ENCODE measurements at places on chromosomes 5 and 9. TPM values are rescaled to one million over a fixed set of nuclear protein-coding genes. Genes with fewer than 3 reads are reported as not detected.

DNA sequence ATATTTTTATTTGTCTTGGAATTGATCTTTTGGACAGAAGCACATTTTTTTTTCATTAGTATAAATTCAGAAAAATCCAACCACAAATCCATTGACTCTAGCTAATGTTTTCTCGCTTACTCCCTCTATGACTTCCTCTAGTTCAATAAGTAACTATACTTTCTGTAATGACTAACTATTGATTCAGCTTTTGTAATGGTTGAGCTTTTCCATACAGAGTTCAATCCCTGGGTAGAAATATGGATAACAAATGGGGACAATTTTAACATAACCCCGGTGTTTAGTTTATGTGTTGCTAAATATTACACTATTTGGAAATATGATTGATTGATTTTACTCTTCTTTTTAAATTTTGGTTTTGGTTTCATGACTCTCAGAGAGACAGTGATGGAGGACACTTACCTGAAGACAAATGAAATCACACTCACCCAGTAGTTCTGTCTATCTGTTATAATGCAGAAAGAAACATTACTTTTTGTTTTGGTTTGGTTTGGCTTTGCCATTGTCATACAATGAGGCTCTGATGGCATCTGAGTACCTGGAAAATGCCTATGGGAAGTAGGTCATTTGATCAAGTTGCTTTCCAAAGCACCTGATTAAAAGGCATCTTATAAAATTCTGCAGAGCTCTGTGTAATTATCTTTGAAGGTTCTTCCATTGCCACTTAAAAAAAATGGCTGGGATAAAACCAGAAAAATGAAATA, 309.7 kb upstream of the MPDZ start:
- DNase-seq: no peak

- peak; percentile 47 for DNase-seq
Measured at GRCh38 chr9:100352201-100352726, 478 bp downstream of the TEX10 start.

- peak; percentile 6 for DNase-seq
Measured at GRCh38 chr9:99299211-99300102, 77.4 kb downstream of the SEC61B start.

- DNase-seq: no peak
Measured at GRCh38 chr5:153222936-153223335, 267.5 kb upstream of the GRIA1 start.

GRCh38 chr9:113641100-113641885, 177.8 kb downstream of the RGS3 start:
- DNase-seq: no peak

DNA sequence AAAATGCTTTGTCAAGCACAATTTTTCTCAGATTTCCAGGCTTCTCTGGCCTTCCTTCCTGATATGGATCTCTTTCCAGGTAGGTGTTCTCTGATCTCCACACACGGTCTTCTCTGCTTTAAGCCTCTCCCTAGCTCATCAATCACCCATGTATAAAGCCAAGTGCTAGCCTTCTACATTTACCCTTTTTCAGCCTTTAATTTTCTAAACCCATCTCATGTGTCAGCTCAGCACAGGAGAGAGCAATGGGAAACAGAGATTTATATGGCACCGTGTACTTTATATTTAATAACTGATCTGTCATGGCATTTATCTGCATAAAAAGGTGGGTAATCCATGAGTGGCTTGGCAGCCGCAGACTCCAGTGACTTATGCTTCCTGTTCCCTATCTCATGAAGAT, 495.0 kb downstream of the RASEF start:
- DNase-seq: no peak

DNA sequence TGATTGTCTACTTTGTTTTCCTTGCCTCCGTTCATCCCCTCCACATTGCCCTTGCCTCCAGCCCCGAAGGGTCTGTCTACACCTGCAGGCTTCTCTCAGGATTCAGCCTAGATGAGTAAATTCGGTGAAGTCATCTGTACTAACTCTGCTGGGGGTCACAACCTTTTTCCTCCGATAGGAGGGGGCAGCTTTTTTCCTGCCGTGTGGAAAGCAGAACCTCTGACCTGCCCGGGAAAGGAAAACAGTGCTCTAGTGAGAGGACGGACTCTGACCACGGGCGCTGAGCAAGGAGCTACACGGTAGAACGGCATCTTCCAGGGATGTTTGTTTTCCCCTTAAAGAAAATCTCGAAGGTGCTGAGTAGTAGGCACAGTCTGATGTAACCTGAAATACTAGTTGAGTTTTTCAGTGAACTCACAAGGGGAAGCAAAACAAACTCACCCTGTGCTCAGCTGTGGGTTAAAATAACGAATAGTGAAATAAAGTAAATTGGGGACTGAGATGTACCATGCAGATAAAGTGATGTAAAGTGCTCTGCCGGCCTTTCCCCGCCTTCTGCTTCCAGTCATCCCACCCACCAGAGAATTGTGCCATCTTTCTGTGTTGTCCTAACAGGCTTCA, 281.8 kb downstream of the AOPEP start:
- peak; percentile 73 for DNase-seq

DNA sequence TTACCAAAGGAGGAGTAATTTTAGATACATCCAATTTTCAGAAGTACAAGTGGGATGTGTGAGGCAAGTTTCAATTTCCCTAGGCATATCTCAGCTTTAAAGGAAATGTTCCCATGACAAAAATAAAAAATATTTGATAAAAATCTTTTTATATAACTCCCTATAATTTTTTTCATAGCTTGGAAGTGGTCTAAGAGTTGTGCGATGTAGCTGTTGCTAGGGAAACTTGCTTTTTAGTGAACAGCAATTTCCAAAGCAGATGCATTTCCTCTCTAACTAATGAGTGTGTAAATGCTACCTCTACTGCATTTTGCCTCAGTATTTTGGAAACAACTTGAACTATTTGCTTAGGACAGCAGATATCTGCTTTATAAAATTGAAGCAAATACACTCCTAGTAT, 39.6 kb downstream of the MACIR start:
- no peak for DNase-seq

TAF11L12 gene
- polyA plus RNA-seq: not detected

DNA sequence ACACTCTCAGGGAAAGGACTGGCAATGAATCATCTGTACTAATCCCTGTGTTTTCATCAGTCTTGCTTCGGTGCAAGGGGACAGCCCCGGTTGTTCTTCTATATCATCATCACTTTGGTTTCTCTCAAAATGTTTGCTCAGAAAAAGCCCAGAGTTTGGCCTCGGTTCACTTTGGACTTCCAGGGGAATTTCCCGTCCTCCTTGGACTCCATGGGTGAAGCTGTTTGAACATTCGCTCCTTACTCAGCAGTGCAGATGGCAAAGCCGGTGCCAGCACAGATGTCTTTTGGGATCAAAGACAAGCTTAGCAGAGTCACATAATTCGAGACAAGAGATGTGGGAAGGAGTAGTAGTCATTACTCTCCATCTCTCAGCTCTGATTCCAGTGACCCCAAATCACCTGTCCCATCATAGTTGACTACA, 69.8 kb upstream of the TNFSF8 start:
- no peak for DNase-seq

GRCh38 chr5:28516722-28517121, 1478.3 kb upstream of the CDH9 start:
- DNase-seq: no peak

FOXD4L6 gene
- polyA plus RNA-seq: 0.06 TPM

DNA sequence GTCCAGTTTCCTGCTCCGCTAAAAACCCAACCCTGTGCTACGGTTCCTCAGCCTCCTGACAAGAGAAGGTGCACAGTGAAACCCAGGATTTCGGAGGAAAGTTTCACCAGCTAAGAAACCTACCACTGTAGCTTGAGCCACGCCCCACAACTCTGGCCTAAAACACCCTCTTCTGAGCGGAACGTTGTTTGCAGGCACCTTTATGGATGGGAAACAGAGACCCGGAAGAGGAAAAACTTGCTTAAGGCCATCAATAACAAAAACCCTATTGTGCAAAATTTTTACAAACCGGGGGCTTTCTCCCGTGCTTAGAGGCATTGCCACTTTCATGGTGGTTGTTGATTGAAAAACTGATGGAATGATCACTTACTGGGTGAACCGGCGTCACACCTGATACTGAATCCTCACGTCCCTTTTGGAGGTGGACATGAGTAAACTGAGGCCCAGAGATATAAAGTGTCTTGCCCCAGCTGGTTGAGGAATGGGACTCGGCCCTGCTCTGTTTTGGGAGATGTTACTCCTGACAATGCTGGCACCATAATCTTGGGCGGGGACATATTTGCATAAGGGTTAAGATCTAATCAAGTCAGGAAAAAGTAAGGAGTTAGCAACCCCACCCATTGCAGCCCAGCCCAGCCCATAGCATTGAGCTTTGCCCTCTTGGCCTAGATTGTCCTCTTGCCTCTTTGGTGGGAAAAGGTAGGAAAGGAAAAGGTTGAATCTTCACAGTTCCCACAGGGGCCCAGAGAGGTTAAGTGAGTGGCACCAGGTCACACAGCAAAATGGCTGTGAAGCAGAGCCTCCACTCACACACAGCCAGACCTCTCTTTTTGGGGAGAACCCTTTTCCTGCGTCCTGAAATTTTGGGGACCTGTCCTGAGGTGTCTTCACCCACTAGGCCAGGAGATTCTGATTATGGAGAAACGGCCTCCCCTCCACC, 23.2 kb upstream of the PTGS1 start:
- peak; percentile 48 for DNase-seq

DNA sequence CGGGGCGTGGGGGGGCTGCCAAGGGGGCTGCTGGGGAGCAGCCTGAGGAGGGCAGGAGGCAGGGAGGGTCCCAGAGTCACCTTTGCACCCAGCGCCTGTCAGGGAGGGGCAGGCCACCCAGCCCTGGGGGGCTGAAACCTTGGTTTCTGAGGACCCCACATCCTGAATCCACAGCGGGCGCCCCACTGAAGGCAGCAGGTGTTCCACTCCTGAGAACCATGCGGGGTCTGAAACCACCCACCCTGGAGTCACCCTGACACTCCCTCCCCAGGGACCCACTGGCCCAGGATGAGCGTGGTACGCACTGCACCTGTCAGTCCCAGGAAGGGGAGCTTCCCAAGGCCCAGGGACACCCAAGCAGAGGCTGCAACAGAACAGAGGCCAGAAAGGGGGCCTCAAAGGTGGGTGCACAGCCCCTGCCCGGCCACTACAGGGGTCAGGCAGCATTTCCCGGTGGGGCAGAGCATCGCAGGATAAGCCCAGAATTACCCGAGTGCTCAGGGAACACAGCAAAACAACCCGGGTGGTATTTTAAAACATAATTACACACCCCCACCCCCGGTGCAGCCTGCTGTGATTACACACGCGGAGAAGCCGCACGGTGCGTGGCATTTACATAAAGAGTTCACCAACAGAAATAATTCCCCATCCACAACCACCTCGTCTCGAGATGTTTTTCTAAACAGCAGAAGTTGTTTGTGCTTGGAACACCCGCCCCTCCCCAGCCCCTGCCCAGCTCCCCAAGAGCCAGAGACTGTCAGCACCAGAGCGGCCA, 57.3 kb upstream of the UBAC1 start:
- DNase-seq: no peak

DNA sequence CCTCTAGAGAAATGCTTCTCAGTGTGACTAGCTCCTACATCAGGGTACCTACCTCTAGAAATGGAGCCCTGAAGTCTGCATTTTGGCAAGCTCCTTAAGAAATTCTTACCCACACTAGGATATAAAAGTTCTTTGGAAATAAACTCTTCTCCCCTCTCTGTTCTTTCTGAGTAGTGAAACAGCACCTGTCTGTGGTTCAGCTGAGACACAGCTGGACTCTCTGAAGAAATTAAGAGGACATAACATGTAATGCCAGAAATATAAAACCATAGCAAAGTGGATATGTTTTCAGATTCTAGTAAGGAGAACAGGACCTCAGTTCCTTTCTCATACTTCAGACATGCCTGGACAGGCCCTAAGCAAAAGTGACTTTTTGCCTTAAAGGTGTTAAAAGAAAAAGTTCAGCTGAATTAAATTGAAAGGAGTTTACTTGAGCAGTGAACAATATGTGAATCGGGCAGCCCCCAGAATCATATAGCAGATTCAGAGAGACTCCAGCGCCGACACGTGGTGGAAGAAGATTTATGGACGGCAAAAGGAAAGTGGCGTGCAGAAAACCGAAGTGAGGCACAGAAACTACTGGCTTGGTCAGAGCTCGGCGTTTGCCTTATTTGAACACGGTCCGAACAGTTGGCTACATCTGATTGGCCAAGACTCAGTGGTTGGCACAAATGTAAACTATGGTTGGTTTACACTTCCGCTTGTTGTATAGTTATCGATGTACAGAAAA, 64.5 kb downstream of the PRKACG start:
- no peak for DNase-seq
